ENCODE measurements at places on chromosomes 3 and 15.

DNA sequence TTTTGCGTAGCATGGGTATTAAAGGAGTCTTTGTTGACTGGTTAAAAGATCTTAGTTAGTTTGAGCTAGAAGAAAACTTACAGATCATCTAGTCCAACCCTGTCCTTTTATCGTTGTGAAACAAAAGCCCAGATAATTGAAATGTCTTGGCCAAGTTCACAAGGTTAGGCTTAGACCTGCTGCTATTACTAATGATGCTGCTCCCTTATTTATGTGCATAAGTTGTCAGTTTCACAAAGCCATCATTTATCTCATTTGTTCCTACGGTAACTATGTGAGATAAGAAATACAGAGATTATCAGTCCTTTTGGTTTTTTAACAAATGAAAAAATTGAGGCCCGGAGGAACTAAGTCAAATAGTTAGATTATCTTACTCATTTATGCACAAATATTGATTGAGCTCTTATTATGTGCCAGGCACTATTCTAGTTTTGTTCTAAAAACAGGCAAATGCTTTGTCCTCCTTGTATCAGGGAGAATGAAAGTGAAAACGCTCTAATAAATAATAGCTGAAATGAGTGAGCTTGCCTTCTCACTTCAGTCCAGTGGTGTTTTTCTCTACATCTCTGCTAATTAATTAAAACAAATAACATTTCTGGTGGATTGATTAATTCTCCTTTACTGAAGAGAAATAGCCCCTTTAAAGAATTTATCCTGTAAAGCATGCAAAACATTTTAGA lies 49.1 kb upstream of the TPRG1 start:
- DNase-seq = no peak

GRCh38 chr3:97439373-97439772 lies 325.2 kb upstream of the ARL6 start:
- DNase-seq = no peak

DNA sequence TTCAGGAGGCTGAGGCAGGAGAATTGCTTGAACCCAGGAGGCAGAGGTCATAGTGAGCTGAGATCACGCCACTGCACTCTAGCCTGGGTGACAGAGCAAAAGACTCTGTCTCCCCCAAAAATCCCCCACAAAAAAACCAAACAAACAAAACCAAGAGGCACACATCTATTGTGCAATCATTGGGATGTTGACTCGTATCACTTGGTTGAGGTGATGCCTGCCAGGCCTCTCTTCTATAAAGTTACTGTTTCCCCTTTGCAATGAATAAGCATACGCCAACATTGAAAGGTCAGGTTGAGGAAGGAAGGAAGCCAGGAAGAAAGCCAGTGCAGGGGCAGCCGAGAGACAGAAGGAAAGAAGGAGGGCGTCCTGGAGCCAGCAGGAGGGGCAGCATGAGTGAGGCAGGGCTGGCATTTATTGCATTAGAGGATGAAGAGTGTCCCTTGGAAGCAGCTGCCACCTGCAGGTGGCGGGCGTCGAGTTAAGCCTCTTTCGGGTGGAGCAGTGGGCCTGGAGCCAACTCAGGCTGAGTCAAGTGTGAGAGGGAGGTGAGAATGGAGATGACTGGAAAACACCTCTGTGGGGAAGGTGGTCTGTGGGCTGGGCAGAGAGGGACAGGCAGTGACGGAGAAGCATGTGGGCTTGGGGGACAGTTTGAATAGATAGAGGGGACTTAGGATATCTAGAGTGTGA lies 8.3 kb upstream of the CSPG4 start:
- no peak for DNase-seq

DNA sequence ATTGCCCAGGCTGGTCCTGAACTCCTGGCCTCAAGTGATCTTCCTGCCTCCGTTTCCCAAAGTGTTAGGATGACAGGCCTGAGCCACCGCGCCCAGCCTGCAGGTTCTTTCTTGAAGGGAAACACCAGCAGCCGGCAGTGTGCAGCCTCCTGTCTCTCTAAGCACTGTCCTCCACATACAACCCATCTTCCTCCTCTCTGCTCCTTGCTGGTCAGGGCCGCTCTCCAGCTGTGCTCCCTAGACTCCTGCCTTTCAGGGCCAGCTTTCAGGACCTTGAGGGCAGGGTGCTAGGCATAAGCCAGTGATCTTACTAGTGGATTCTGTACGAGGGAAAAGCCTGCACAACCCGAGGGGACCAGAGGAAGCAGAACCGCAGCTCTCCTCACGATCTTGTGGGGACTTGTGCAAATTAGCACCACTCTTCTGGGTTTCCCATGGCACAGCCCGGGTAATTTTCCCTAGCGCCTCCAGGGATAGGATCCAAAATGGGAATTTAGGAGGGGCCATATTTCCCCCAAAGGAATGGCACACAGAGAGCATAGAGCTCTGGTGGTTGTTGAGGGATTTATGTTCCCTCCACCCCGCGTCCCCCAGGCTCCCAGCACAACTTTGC lies 18.2 kb upstream of the CORO2B start:
- no peak for DNase-seq

- no peak for DNase-seq
Measured at GRCh38 chr3:52257911-52258310, 12.4 kb downstream of the PPM1M start.
